ENCODE measurements at places on chromosomes 2 and 18.

DNA sequence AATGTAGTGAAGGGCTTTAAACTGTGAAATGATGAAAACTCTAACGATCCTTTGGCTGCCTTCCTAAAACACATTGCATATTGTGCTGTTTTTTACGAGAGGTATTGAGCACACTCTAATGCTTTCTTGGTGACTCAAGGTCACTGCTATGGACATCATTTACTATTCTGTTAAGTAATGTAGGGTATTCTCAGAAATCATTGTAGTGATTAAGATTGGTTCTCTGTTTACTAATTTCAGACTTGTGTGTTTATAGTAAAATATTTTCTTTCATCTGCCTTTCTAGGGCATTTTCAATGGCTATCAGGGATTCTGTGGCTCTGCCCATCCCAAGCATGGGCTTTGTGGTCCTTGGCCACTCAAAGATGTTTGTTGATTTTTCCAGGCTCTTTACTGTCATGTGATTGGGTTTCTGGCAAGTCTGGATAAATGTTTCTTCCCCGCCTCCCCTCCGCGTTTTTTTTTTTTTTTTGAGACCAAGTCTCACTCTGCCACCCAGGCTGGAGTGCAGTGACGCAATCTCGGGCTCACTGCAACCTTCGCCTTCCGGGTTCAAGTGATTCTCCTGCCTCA lies 29.3 kb downstream of the UBE2F start:
- no peak for DNase-seq

- no peak for DNase-seq
Measured at GRCh38 chr2:157747695-157748370, 119.2 kb upstream of the ACVR1C start.

GRCh38 chr2:113225263-113226259 lies 51.8 kb downstream of the PSD4 start:
- DNase-seq: peak; percentile 65

GRCh38 chr2:239330836-239331235 lies 70.0 kb downstream of the HDAC4 start:
- no peak for DNase-seq

DNA sequence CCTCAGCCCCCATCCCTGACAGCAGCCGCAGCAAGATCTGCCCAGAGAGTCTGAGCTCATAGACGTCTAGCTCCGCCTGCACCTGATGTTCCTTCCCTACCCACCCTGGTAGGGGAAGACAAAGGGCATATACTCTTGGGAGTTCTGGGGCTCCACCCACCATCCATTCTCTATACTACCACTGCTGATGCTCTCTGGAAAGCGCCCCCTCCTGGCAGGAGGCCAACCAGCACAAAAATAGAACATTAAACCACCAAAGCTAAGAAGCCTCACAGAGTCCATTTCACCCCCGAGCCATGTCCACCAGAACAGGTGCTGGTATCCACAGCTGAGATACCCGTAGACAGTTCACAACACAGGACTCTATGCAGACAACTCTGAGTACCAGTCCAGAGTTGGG lies 662.6 kb upstream of the FAM98A start:
- DNase-seq: no peak

GRCh38 chr2:188725746-188726360 lies 248.3 kb upstream of the COL3A1 start:
- no peak for DNase-seq

DNA sequence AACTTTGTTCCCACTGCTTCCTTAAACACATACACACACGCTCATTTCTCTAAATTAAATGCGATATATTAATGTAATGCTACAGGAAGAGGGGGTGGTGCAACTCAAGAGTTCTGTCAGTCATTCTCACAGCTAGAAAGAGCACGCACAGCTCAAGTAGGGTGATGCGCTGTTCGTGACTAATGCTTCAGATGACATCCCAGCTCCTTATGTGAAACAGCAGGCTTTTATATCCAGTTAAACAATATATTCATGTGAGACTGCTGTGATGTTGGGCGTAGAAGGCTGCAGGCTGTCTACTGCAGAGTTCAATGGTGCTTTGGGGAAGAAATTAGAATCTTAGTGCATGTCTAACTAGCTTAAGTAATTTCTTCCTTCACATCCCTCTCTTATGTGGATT lies 912.6 kb upstream of the FSHR start:
- DNase-seq: no peak

DNA sequence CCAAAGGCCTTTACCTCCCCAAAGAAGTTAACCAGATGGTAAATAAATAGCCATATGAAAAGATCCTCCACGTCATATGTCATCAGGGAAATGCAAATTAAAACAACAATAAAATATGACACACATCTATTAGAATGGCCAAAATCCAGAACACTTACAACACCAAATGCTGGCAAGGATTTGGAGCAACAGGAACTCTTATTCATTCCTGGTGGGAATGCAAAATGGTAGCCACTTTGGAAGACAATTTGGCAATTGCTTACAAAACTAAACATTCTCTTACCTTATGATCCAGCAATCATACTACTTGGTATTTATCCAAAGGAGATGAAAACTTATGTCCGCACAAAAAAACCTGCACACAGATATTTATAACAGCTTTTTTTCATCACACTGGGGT lies 1.3 kb upstream of the TANK start:
- no peak for DNase-seq

DNA sequence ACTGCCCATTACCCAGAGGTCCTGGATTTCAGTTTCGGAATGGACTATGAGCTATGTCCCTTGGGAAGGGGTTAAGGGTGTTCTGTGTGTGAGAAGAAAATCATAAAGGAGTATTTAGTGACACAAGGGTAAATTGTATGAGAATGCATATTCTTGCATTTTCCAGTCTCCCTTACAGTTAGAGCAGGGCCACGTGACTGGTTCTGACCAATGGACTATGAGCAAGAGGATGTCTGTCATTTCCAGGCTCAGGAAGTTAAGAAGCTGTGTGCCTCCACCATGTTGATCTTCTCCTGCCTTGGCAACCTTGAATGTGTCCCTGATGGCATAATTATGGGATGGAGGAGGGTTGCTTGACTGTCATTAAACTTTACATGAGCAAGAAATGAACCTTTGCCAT lies 94.9 kb downstream of the DHRS9 start:
- DNase-seq: no peak

- DNase-seq: no peak
Measured at GRCh38 chr2:202608142-202608852, 26.5 kb upstream of the FAM117B start.

GRCh38 chr18:43681661-43682060 lies 404.4 kb upstream of the SYT4 start:
- no peak for DNase-seq

GRCh38 chr2:19861813-19862212 lies 40.0 kb downstream of the TTC32 start:
- DNase-seq: no peak

- DNase-seq: peak; percentile 23
Measured at GRCh38 chr18:25112821-25113434, 239.0 kb downstream of the ZNF521 start.

- no peak for DNase-seq
Measured at GRCh38 chr2:211351987-211352386, 795.6 kb downstream of the CPS1 start.

GRCh38 chr2:120874888-120875275 lies 139.2 kb downstream of the GLI2 start:
- no peak for DNase-seq

- peak; percentile 29 for DNase-seq
Measured at GRCh38 chr2:241565411-241565810, 6.9 kb downstream of the BOK start.

GRCh38 chr2:217834744-217835513 lies 167.9 kb downstream of the TNS1 start:
- DNase-seq: no peak

- no peak for DNase-seq
Measured at GRCh38 chr2:182324665-182325064, 102.2 kb downstream of the PDE1A start.

DNA sequence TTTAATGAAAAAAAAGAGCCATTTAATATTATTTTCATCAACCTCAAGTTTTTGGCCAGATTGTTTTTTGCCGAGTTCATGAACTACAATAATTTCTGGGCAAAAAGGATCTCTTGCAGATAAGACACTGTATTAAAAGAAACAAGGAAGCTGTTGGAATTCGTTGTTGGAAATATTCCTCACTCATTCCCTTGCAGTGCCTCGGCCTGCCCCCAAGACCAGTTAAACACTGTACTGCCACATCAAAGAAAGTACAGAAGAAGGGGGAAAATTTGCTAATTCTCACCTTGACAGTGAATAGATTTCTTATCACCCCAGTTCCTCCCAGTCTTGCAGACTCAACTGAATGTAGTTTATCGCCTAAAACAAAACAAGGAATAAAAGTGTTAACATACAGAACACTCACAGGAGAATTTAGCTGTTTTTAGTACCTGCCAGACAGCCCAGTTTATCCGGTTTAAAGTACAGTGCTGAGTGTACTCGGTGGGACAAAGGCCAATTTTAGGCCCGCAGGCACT lies 1.2 kb downstream of the IDH1 start:
- DNase-seq: no peak

- no peak for DNase-seq
Measured at GRCh38 chr2:226877491-226877890, 41.6 kb downstream of the RHBDD1 start.

- no peak for DNase-seq
Measured at GRCh38 chr2:178043266-178043665, 29.3 kb downstream of the PDE11A start.

DNA sequence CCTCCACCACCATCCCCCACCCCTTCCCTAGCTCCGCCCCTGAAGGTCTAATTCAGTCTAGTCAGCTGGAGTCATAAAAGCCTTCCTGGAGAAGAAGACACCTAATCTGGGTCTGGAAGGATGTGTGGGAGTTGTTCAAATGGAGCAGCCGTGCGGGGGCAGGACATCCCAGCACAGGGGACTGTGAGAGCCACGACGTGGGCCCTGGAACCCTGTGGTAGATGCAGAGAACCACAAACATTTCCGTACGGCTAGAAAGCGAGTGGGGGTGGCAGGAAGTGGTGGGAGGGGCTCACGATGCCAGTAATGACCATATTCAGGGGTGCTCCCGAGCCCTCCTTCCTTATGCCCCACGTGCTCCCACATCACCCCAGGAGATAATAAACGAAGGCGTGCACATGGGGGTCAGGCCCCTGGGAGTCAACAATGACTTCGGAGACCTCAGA lies 20.9 kb upstream of the COL6A3 start:
- peak; percentile 47 for DNase-seq

DNA sequence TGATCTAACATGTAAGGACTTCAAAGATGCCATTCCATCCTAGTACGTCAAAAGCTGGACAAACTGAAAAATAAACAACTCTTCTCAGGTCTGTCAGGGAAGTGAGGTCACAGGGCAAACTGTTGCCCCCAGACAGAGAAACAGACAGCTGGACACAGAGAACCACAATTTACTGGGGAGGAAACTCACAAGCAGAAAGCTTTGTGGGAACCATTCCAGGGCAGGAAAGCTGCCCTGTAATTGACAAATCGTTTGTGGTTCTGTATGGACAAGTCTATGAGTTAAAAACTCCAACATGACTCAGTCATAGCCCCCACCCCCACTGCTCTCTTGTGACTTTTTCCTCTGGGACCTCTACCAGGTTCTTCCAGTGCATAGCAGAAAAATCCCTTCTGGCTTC lies 28.4 kb downstream of the MCEE start:
- DNase-seq: no peak

- DNase-seq: no peak
Measured at GRCh38 chr2:6562771-6563170, 302.9 kb downstream of the CMPK2 start.

- no peak for DNase-seq
Measured at GRCh38 chr2:149832324-149832723, 244.7 kb upstream of the MMADHC start.

DNA sequence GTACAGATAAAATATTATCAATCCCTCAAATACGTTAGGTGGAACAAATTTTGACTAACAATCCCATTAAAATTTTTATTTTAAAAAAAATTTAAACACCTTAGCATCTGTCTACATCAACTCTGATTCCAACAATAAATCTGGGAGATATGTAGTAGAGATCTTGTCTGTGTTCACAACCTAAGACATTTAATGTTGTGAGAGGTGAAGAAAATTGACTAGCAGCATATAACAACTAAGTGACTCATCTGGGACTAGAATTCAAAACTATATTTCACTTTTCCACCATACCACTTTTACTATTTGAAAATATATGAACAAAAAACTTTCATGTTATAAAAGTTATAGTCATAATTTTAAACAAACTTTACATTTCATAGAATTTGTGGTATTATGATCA lies 97.9 kb downstream of the ATAD2B start:
- no peak for DNase-seq

- DNase-seq: no peak
Measured at GRCh38 chr2:2834516-2835254, 503.6 kb upstream of the MYT1L start.

DNA sequence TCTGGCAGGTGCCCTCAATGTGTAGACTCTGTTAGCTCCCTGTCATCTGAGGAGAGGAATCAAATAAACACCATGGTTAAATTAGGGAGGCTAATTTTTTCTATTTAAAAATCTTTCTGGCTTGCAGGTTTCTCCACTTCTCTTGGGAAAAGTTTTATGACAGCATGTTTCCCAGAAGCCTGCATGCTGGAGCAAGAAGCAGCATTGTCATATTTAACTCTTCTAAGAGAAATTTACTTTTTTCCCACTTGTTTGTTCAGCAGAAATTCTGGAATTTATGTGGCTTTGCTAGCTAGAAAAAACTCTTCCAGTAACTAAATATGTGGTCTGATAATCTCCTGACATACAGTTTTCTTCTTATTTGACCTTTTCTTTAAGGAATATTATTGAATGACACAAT lies 230.5 kb downstream of the PARD3B start:
- no peak for DNase-seq

DNA sequence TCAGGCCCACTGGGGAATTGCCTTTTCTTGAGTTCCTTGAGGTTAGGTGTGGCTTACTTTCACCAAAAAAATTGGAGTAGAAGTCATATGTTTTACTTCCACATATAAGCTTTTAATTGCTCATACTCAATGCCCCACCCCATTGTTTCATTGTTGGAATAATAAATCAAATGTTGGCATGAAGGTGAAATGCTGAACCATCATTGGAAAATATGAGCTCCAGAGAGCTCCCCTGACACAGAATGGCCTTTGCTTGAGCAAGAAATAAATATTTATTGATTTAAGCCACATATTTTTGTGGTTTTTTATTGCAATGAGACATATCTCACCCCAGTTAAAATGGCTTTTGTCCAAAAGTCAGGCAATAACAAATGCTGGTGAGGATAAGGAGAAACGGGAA lies 167.3 kb upstream of the SRD5A2 start:
- no peak for DNase-seq

GRCh38 chr2:39583781-39584180 lies 81.9 kb upstream of the TMEM178A start:
- DNase-seq: no peak

DNA sequence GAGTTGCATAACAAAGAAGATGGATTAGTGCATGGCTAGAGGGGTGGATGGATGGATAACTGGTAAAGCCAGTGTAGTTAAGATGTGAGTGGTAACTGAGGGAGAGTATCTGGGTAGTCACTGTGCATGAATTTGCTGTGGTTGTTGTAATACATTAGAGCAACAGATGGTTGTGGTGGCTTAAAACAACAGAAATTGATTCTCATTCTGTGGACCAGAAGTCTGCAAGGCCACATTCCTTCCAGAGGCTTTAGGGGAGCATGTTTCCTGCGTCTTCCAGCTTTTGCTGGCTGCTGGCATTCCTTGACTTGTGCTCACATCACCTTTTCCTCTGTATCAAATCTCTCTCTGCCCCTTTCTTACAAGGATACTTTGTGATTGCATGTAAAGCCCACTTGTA lies 155.4 kb downstream of the ASB1 start:
- DNase-seq: no peak

Data from nephron progenitor cell (in vitro differentiated cells).